ENCODE measurements at places on chromosomes 6 and 20.

- DNase-seq, result peak; percentile 68
These were observed 40.1 kb downstream of the SLC24A3 start for GRCh38 chr20:19252451-19253120.

GRCh38 chr6:44352259-44352658 lies 9.8 kb downstream of the SPATS1 start:
- no peak for DNase-seq

GRCh38 chr6:106520711-106521401 lies 108.4 kb downstream of the RTN4IP1 start:
- no peak for DNase-seq

GRCh38 chr6:169474362-169474761 lies 220.7 kb upstream of the THBS2 start:
- DNase-seq, result no peak

DNA sequence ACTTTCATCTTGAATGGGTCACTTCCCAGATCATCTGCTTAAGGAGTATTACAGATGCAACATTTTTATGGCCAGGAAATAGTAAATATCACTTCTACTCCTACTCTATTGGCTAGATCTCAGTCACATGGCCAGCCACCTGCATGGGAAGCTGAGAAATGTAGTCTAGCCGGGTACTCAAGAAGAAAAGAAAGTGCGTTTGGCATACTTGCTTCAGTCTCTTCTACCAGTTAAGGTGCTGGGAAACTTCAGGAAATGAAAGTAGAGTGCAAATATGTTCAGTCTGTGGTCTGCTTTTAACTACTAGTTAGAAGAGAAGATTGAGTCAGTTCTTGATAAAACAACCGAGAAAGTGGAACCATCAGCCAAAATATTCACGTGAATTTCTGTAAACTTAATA lies 129.2 kb downstream of the PDSS2 start:
- DNase-seq, result no peak

- DNase-seq, result no peak
These were observed 379.8 kb downstream of the UTRN start for GRCh38 chr6:144664947-144665346.

DNA sequence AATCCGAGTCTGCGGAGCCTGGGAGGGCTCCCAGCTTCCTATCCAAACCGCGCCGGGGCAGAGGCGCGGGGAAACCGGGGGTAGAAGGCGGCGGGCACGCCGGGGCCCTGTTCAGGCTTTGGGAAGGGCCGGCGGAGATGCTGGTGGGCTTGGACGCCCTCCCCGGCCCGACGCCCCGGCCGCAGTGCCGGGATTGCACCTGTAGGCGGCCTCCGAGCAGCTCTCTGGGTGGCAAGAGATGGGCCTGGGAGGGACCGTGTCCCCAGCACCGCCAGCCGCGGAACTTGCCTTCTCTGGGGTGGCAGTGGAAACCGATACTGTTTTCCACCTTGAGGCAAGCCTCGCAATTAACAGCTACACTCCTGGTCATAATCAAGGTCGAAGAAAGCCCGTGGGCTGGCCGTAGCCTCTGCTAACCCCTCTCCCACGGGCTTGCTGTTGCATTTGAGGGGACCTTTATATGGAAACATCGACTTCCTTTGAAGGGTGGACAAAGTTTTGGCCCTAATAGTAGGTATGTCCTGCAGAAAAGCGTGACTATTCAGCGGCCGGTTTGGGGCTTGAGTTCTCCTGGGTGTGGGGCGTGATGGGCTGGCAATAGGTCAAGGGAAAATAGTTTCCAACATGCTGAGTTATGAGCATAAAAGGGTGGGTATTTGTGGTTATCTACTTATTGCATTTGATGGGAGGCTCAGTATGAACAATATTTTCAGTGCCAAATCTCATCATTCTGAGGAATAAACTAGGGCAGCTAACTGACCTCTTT lies 1.1 kb upstream of the JAG1 start:
- peak; percentile 64 for DNase-seq

DNA sequence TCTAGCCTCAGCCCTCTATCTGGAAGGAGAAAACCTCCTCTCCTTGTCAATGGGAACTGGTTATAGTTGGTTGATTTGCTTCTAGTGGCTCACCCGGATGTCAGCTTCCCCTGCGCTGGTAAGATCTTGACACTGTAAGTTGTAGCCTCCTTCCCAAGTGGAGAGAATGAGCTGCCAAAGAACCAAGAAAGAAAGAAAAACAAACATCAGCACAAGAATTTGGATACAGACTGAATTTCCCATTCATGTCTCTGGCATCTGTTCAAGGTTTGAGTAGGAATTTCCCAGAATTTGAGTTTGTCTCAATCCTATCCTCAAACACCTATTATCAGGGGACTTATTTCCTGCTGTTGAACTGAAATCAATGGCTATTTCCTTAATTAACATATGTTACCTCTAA lies 44.1 kb downstream of the ELOVL2 start:
- no peak for DNase-seq

DNA sequence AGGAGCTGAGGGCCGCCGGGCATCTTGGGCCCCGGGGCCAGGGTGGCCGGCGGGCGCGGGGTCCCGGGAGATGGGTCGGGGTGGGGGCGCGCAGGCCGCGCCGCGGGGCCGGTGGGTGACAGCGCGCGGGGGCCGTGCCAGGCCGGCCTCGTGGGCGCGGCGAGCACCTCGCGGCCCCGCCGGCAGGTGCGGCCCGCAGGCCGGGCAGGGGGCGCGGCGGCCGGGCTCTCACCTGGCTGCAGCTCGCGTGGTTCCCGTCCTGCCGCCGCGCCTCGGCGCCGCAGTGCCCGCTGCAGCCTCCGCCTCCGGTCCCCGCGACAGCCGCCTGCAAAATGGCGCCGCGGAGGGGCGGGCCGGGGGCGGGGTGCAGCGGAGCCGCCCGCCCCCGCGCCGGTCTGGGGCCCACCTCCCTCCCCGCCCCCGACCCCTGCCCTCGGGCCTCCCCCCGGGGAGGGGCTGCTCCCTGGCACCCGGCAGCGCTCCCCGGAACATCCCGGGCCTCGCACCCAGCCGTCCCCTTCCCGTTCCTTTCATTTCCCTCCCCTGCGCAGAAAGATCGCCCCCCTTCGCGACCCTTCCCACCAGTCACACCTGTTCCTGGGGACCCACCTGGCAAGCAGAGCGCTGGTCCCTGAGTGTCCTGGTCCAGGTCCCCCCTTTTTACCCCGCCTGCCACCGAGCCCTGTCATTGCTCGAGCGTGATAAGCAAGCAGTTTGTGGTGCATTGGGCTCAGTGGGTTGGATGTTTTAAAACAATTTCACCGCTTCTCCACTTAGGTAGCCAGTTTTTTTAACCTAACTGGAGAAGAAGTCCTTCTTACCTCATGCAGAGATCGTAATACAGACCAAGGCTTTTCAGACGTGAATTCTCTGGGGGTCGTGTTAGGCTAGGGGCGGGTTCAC lies at the start of gene SLC23A2:
Gene SLC23A2 (minus strand): TSS at position 337 of the 903 bp plus-strand sequence. CDS start 68,948 bp downstream, outside the sequence.
- DNase-seq, result peak; percentile 48

DNA sequence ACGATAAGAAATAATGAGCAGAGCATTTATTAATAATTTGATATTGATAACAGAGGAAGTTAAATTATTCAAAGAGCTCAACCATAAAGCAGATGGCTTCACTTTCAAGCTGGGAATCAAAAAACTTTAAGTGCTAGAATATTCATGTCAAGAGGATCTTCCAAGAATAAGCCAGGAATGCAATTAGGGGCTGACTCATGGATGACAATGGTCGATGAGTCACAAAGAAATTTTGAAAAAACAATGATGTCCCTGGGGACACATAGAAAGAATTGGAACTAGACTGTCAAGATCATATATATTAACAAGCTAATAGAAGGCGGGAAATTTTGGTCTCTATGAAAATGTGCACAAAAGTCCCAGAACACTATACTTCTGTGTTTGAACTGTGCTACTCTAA lies 304.1 kb downstream of the LAMA2 start:
- peak; percentile 88 for DNase-seq

DNA sequence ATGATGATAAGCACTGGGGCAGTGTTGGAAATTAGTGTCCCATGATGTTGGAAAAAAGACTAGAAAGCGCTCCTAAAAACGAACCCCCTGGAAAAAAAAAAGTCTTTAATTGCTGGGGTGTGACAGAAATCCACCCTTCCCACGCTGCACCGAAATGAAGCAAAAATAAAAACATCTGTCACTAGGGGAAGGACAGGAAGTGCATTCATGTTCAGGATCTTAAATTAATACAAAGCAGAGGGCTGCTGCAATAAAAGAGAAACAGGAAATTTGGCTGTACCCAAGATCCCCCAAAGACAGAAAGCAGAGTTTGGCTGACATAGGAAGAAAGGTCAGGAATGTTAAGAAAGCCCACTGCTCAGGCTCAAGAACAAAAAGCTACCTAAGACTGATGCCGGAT lies 333.9 kb downstream of the TBC1D32 start:
- no peak for DNase-seq

DNA sequence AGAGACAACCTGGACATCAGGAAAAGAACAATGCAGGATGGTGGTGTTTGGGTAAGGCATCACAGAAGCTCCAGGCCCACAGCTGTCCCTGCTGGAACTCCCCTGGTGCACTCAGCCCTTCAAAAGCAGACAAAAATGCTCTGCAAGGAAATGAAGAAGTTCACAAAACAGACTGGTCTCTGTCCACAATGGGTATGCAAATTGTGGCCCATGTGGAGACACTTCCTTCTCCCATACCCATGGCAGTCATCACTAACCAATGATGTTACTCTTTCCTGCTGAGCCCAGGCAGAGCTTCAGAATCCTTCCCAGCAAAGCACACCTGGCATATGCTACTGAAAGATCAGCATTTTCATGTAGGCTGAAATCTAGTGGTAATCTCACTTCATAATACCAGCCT lies 42.6 kb upstream of the PXDC1 start:
- DNase-seq, result no peak

- no peak for DNase-seq
These were observed 53.1 kb upstream of the SLC32A1 start for GRCh38 chr20:38671186-38671585.
